ENCODE measurements at places on chromosomes 4 and X.

GRCh38 chr4:11869191-11869870 is 440.6 kb upstream of the HS3ST1 start:
- no peak for DNase-seq

- DNase-seq = no peak
Observed at GRCh38 chr4:142840516-142841123, 5.5 kb downstream of the INPP4B start.

DNA sequence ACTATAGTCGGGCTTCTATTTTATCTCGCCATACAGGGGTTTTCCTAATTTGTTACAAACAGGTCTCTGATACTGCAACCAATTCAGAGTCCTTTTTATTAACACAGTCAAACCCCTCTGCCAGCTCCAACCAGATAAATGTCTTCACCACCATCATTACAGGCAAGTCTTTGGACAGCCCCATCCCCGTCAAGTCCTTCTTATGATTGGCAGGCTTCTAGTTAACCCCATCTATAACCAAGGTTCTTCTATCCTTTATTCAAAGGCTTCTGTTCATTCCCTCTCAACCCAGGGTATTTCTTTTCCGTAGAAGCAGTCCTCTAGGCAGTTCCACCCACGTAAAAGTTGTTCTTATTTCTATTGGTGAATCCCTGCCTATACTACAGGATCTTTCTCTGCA is 29.9 kb upstream of the FOXR2 start:
- DNase-seq = no peak

DNA sequence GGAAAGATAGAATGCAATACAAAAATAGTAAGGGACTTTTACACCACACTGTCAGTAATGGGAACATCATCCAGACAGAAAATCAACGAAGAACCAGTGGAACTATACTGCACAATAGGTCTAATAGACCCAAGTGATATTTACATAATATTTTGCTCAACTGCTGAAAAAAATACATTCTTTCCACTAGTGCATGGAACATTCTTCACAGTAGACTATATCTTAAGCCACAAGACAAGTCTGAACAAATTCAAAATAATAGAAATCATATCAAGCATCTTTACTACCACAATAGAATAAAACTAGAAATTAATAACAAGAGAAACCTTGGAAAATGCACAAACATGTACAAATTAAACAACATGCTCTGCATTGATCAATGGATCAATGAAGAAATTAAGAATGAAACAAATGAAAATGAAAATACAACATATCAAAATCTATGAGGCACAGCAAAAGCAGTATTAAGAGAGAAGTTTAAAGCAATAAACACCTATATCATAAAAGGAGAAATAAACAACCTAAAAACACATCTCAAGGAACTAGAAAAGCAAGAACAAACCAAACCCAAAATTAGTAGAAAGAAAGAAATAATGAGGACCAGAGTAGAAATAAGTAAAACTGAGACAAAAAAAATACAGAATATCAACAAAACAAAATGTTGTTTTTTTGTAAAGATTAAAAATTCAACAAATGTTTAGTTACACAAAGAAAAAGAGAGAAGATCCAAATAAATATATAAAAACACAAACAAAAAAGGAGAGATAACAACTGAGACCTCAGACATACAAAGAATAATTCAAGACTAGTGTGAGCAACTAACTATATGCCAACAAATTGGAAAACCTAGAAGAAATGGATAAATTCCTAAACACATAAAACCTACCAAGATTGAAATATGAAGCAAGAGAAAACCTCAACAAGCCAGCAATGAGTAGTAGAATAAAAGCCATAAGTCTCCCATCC is 51.5 kb upstream of the ANTXR2 start:
- no peak for DNase-seq
